Activated T-helper 1 cell treated with Interleukin-2 at 50 U/mL for 16 hours (primary cell): ENCODE measurements at places on chromosomes 5 and 9.

DNA sequence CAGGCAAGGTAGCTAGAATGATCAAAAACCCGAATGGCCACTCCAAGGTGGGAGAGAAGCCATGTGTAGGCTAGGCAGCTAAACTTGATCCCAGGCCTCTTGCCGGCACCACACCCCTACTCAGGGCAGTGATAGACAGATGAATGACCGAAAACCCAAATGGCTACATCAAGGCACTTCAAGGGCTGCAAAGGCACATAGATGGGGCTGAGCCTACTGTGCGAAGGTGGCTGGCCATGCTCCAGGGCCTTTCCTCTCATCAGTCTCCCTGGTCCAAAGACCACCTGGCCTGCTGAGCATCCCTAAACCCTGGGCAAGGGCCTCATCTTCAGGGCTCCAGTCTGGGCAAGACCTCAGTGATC lies 3.7 kb upstream of the TIFAB start:
- no peak for DNase-seq

DNA sequence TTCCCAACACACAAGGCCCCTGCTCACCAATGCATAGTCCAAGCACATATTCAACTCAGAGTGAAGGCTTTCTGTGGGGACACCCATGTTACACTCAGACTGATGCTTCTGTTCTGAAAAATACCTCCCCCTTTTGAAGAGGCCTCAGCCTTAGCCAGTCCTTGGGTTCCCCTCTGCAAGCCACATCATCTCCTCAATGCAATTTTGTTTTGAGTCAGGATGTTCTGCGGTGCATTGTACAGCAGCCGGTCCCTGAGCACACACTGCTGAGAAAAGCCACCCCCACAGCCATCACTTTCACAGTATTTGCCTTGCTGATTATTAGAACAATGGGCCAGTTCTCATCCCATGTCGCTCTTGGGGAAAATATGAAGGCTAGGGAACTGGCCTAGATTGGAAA lies 241.2 kb downstream of the FAM114A2 start:
- DNase-seq = no peak

DNA sequence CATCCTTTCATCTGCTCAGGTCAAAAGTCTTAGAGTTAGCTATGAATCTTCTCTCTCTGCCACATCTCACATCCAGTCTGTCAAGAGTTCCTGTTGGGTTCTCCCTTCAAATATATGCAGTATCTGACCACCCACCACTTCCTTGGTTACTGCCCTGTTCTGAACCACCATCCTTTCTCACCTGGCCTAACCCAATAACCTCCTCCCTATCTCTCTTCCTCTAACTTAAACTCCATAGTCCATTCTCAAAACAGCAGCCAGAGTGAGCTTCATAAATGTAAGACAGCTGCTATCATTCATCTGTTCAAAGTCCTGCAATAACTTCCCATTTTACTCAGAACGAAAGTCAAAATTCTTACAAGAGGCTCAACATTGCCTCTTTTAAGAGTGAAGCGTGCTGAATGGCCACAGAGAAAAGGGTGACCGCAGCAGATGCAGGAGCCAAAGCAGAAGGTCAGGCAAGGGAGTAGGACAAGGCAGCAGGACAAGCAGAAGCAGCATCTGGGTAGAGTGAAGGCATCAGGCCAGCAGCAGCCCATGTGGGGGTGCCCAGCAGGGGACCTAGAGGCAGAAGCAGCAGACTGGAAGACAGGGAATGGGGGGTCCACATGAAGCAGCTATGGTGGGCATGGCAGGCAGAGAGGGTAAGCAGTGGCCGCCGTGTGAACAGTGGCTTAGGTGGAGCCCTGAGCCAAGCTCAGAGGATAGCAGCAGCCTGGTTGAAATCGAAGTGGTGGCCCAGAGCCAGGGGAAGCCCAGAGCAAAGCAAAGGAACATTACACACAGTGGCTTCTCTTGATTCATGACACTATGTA lies 39.3 kb upstream of the CDC42SE2 start:
- no peak for DNase-seq

- no peak for DNase-seq
Measured at GRCh38 chr9:8705861-8706260, 906.3 kb upstream of the DMAC1 start.

GRCh38 chr9:73152953-73153352 lies 1.3 kb downstream of the ANXA1 start:
- no peak for DNase-seq

- no peak for DNase-seq
Measured at GRCh38 chr9:3124001-3124400, 280.1 kb upstream of the PUM3 start.

GRCh38 chr9:131622523-131622922 lies 77.2 kb downstream of the PRRT1B start:
- no peak for DNase-seq

GRCh38 chr9:127346584-127346983 lies 50.4 kb upstream of the SLC2A8 start:
- no peak for DNase-seq

- DNase-seq = no peak
Measured at GRCh38 chr9:131505012-131505411, 2.3 kb downstream of the POMT1 start.

GRCh38 chr9:72362118-72362531 lies 2.9 kb downstream of the ZFAND5 start:
- no peak for DNase-seq

DNA sequence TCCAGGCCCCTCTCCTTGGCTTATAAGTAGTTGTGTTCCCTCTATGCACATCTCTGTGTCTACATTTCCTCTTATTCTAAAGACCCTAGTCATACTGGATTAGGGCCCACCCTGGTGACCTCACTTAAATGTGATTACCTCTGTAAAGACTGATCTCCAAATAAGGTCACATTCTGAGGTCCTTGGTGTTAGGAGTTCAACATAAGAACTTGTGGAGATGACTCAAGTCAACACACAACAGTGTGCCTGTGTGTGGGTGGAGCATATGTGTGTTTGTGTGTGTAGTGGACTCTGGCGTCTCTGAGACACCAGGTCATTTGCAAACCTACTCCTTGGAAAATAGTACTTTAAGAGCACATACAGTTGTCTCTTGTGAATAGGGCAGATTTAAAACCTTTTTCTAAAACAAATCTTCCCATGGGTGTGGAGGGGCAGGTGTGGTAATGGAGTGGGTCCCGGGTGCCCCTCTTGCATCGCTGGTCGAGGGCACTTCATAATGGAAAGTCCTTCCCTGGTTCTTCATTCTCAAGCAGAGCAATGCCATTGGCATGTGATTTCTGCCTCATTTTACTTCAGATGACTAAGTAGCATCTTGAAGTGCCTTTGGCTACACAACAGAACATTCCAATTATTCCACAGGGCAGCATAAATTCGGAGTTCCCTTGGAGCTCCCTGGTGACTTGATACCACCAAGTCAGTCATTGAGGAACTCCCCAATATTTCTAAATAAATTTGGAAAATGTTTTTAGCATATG lies 84.4 kb downstream of the C9orf152 start:
- no peak for DNase-seq

GRCh38 chr9:706606-707459 lies 134.7 kb upstream of the DMRT1 start:
- DNase-seq = no peak

DNA sequence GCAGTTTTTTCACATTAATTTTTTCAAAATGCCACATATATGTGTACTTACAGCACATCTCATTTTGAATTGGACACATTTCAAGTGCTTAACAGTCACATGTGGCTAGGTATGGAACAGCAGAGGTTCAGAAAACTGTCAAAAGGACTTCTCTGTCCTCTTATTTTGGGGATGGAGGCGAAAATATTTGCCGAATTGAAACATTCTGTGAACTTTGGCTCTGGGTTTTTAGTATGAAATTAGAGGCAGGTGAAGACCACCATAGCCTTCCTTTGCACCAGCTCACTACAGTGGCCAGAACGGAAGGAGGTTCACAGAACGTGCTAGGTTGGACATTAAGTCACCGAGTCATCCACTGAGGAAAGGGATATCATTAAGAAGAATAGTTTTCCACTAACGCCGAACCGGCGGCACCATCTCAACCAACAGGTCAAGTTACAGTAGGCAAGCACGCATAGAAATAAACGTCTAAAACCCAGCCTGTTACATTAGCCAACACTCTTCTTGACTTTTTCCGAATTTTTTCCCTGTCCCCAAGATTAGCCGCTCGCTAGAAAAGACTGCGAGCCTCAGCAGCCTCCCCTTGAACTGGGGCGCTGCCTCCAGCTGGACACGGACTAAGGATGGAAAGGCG lies 1.8 kb upstream of the TLE4 start:
- no peak for DNase-seq

DNA sequence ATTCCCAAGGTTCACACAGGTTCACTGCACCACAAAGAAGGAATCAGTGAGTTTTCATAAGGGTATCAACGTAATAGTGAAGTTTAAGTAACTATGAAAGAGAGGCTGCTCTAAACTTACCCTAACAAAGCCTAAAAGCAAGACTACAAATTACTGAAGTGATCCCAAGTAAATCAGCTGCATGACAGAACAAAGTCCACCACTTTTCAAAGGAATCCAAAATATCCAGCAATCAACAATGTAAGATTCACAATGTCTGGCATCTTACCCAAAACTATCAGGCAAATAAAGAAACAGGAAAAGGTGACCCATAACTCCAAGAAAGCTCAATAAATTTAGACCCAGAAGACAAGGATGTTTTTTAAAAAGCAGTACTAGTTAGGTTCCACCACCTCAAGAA lies 70.1 kb downstream of the GNAQ start:
- no peak for DNase-seq
